ENCODE measurements at places on chromosomes 7 and 10. TPM values are rescaled to one million over a fixed set of nuclear protein-coding genes. Genes with fewer than 3 reads are reported as not detected.
A peak's percentile ranks its signal among the peaks of the same experiment; 100 is the strongest.

The TAS2R4 gene
- 1.1 TPM for total RNA-seq

GRCh38 chr10:64346389-64346788 is 825.2 kb downstream of the REEP3 start:
- no peak for DNase-seq

GRCh38 chr7:128727239-128727638 is 11.9 kb upstream of the CALU start:
- no peak for DNase-seq

The PTER gene
- total RNA-seq: 12.1 TPM

- no peak for DNase-seq
Observed at GRCh38 chr7:27605689-27606269, 56.9 kb downstream of the HIBADH start.

DNA sequence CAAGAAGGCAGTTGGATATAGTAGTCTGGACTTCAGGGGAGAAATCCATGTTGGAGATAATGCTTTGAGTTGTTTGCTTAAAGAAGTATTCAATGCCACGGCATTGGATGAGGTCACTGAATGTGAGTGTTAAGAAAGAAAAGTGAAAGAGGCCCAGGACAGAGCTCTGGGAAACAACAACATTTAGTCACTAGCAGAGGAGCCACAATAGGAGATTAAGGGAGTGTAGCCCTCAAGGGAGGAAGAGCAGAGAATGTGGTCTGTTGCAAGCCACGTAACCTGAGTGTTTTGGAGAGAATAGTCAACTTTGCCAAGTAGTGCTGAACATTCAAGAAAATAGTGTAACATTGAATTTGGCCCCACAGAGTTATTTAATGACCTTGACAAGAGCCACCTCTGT is 114.7 kb downstream of the MYO3A start:
- DNase-seq: no peak

GRCh38 chr7:94301024-94301586 is 93.6 kb upstream of the COL1A2 start:
- peak; percentile 58 for DNase-seq

The NME8 gene
- not detected for total RNA-seq

- DNase-seq: peak; percentile 78
Observed at GRCh38 chr7:51067757-51068156, 248.9 kb downstream of the COBL start.

- DNase-seq: no peak
Observed at GRCh38 chr7:26169271-26169670, 17.3 kb downstream of the NFE2L3 start.

The CYTH3 gene
- 48.6 TPM for total RNA-seq

The C10orf95 gene
- total RNA-seq: 11.2 TPM

GRCh38 chr7:150801946-150802771 is 1.6 kb downstream of the TMEM176A start:
- DNase-seq: no peak

The GLRX3 gene
- total RNA-seq: 31.5 TPM

- peak; percentile 60 for DNase-seq
Observed at GRCh38 chr10:102120991-102121738, 997 bp upstream of the LDB1 start.

- no peak for DNase-seq
Observed at GRCh38 chr7:139725077-139725476, 52.7 kb downstream of the HIPK2 start.

DNA sequence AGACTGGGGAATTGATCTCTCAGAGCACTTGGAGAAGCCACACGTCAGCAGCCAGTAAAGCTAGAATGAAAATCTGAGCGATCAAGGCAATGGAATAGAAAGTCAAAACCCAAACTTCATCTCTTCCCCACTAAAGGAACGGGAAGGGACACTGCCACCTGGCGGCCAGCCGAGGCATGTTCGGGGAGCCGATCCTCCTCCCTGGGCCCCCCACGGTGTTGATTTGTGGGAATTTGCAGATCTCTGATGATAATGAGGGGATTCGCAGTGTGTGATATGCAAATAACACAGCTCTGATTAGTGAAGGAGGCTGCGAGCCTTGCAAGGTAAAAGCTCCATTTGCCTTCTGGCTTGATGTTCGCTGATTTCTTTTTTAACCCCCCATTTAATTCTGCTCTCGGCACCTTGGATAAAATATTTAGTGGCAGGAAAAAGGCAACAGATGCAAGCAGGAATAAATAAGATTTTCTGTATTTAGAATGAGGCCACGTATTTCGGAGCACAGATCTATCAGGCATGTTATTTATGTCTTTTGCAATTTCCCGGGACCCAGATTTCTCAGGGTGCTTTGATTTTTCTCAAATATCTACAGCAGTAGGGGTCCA is 258.6 kb downstream of the PAXIP1 start:
- DNase-seq: no peak

GRCh38 chr10:75276069-75276872 is 40.5 kb upstream of the COMTD1 start:
- no peak for DNase-seq

The ADIRF gene
- total RNA-seq: 125 TPM

DNA sequence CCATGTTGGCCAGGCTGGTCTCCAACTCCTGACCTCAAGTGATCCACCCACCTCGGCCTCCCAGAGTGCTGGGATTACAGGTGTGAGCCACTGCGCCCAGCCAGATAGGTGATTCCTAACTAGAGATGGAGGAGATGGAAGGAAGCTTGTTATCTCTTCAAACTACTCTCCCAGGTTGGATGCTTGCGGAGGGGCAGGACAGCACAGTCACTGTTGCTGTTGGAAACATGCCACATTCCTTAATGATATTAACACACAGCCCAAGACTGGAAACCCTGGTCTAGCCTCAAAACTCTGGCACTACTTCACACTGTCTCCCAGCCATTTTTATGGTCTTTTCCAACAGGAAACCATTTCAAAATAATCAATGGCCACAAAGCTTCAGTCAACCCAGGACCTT is 468.8 kb upstream of the NRP1 start:
- no peak for DNase-seq

GRCh38 chr10:78696791-78697395 is 371.9 kb upstream of the ZMIZ1 start:
- no peak for DNase-seq

- DNase-seq: no peak
Observed at GRCh38 chr10:44756216-44756615, 154.9 kb upstream of the TMEM72 start.

The CALN1 gene
- total RNA-seq: 9.8 TPM

DNA sequence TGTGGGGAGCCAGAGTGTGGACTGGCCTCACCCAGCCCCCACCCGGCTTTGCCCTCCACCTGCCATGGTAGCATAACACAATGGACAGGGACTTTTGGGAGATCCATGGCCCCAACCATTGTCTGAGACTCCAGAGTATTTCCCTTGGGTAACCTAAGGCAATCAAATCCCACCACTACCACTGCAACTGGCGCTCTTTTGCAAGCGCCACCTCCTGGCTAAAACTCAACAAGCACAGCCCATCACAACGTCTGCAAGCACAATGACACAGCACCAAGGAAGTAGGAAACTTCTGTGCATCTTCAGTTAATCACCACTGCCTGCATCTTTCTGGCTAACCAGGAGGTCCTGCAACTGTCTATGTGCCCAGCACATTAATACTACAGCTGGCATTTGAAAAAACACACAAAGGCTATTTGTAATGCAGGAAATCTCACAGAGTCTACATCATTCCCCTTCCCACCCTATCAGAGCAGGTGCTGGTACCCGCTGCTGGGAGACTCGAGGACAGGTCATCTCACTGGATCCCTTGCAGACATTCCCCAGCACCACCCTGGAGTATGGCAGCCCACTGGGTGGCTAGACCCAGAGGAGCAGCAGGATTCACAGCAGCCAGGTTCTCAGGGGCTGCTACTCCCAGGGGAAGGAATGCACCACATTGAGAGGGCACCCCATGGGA is 27.7 kb downstream of the ANKRD26 start:
- no peak for DNase-seq

DNA sequence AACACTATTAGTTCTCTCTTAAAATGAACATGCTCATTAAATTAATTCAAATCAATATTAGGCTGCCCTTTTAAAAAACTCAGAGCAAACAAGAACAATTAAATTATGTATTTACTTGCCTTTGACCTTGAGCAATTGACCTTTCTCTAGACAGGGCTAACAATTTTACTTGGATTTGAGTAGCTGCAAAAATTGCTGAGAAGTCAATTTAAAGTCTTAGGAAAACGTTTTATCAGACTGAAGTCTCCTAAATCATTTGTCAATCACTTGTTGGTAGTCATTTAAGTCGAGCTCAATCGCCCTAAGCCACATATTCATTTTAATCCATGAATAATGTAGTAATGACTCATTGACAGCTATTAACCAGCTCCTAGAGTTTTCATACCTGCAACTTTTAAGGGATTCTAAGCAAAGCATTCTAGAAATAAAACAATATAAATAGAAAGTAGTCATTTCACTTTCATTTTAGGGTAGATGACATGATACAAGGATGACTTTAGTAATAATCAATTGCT is 84.9 kb upstream of the SEC61G start:
- no peak for DNase-seq

DNA sequence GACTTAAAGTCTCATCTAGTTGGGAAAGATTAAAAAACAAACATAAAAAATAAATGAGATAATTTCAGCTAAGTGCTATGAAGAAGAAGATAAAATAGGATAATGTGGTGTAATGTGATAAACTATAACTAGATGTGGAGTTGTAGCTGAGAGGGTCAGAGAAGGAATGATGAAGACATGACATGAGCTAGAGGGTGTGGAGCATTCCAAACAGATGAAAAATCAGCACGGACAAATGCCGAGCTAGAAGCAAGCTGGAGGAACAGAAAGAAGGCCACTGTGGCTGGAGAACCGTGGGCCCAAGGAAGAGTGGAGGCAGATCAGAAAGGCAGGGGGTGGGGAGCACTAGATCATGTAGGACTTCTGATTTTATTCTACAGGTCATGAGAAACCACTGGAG is 70.6 kb downstream of the CDK6 start:
- DNase-seq: no peak

GRCh38 chr7:118057404-118057803 is 126.6 kb upstream of the LSM8 start:
- DNase-seq: no peak

The PNLIPRP2 gene
- total RNA-seq: 0.29 TPM

Measured in lower leg skin (tissue), 4 donors.